SK-N-MC (cell line): ENCODE measurements at places on chromosomes 4 and X.

DNA sequence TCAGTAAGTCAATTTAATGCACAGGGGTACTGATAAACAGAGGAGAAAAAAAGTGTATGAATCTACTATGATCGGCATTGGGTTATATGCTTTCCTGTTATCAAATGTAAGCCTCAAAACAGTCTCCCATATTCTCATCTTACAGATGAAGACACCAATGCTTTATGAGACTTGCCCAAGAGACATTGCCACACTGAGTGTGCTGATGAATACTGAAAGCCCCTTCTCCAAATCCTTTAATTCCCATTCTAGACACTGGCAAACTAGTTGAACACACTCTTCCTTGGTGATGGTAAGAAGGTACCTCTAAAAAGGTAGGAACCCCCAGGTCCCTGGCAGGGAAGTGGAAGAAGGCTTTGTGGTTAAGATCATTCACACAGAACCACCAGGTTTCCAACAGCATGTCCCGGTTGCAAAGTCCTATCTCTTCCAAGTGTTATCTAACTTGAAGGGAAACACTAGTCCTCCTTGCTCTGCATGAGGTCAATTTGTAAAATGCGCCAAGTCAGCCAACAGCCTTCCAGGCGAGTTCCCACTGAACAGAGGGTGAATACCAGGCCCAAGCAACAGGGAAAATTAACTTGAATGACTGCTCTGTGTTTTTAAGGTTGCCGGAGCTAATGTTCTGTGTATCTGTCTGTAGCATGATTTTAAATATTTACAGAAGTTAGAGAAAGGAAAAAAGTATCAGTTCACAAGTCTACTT lies 5.1 kb downstream of the SETD7 start:
- DNase-seq: no peak

DNA sequence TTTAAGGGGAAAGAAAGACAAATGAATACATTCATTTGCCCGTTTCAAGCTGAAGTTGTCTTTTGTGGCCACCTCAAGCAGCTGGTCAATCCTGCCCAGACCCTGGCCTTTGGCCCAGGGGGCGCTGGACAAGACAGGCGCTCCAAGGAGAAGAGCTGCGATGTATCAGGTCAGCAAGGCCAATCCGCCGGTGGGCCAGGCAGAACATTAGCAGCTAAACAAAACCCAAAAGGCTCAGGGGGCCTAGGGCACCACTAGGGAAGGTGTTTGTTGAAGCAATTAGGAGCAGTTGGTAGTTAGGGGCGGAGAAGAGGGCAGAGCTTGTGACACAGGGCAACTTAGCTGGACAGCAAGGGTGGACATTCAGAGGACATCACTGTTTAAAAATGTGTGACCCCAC lies 60.8 kb upstream of the TMEM33 start:
- DNase-seq: no peak

- DNase-seq: no peak
Observed at GRCh38 chr4:65089666-65090065, 580.6 kb downstream of the EPHA5 start.

- DNase-seq: no peak
Observed at GRCh38 chrX:15903186-15903681, 48.6 kb upstream of the AP1S2 start.

- DNase-seq: no peak
Observed at GRCh38 chrX:30712214-30712613, 59.0 kb downstream of the GK start.

- DNase-seq: no peak
Observed at GRCh38 chrX:150184491-150184890, 178.6 kb upstream of the MAMLD1 start.

DNA sequence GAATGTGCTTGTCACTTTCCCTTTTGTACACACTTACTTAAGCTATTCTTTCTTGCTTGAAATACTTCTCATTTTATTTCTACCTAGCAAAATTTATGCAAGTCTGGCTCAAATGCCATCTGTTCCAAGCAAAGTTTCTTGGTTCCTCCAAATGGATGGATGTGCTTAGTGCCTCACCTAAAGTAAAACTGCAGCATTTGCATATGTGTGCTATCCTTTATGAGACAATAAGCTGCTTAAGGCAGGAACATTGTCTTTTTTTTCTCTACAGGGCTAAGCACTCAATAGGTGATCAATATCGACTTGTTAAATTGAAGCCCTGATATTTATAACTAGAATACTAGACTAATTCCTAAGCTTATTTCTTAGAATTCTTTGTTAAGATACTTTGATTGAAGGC lies 136.8 kb downstream of the CYLC1 start:
- DNase-seq: no peak

- no peak for DNase-seq
Observed at GRCh38 chr4:45425135-45425534, 698.7 kb downstream of the GABRG1 start.

DNA sequence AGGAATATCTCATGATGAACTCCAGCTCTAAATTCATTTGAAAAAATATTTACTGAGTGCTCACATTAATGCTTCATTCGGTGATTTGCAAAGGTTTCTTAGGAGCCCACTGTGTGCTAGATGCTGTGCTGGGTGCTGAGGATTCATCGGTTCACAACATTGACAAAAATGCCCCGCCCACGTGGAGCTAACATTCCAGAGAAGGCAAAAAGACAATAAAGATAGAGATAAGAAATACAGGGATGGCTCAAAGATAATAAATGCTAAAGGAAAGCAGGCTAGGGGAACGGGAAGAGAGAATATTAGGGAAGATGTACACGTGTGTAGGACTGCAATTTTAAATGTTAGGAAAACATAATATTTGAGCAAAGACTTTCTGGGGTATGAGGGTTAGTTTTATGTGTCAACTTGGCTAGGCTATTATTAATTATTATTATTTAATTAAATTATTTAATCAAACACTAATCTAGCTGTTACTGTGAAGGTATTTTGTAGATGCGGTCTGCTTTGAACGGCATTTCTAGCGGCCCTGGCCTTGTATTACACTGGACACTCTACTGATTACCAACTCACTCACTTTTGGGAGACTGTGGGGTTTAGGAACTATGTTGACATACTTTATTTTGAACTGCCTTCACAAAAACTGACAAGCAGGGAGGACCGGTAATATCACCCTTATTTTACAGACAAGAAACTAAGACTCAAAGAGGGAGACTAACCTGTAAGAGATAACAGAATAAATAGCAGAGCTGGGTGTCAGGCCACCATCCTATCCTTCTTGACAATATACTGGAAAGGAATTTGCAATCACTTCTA lies 61.9 kb upstream of the IRF2 start:
- DNase-seq: no peak

DNA sequence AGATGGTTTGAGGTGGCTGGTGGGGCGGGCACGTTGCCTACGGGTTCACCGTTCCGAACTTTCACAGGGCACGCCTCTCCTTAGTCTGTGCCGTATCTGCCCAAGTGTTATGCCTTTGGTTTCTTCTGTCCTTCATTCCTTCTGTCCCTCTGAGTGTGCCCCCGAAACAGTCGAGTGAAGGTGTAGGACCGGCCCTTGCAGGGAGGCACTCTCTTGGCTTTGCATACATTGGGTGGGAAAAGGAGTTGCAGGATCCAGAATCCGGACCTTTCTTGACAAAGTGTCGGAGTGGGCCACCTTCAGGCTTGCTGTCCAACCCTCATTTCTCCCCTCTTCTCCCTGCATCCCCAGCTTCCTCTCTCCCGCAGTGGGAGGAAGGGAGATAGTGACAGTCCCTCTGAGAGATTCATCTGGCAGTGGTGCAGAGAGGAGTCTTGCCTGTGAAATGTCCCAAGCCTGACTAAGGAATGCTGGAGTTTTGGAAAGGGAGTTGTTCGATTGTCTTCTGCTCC lies 569 bp downstream of the ARFIP1 start:
- DNase-seq: no peak

DNA sequence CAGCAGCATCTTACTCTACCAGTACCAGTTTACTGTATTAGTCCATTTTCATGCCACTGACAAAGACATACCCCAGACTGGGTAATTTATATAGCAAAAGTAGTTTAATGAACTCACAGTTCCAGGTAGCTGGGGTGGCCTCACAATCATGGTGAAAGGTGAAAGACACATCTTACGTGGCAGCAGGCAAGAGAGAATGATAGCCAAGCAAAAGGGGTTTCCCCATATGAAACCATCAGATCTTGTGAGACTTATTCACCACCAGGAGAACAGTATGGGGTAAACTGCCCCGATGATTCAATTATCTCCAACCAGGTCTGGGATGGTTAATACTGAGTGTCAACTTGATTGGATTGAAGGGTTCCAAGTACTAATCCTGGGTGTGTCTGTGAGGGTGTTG lies 69.3 kb downstream of the YIPF6 start:
- no peak for DNase-seq

DNA sequence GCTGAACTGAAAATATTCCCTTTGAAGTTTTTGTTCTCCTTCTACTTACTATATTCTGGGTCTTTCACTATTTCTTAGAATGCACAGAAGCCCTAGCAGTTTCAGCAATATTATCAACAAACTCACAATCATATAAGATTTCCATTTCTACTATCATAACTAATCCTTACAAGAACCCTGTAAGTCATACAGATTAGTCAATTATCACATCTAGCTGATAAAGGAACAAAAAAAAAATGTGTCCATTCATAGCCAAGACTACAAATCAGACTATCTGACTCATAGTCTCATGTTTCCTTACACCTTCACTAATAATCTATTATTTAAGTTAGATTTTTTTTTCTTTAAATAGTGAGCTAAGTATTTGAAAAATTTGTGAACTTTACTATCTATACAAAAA lies 72.5 kb downstream of the LRBA start:
- DNase-seq: no peak

GRCh38 chr4:78184584-78184983 lies 127.5 kb downstream of the FRAS1 start:
- no peak for DNase-seq

DNA sequence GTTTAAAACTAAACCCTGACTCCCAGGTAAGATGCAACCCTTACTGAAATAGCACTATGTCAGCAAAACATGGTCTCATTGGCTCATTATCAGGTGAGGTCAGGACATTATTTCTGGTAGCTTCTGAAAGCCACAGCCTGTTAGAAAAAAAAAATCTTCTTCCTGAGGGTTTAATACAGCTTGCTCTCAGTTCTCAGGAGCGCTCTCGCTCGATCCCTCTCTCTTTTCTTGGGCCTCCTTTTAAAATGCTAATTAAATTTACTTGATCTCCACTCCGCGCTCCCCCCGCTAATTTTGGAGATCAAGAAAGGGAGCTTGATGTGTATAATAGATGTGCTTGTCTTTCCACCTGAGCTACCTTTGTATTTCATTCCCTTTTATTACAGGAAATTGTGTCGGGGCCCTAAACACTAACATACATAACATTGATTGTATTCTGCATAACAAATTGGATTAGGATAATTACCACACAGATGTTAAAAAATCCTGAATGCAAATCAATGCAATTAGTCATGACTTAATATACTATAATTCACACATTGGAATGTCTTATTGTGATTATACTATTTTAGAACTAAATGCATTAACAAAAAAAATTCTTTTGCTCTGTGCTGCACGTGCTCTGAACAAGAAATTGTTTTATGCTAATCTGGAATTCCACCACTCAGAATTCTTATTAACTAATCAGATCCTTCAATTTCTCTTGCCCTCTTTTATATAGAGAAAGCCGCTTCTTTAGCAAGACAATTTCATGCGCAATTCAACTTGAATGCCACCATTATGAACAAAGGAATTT lies 101.6 kb upstream of the TEX13D start:
- DNase-seq: no peak

- DNase-seq: no peak
Observed at GRCh38 chr4:143230683-143231082, 46.0 kb downstream of the USP38 start.

GRCh38 chrX:40096395-40097091 lies 1.2 kb downstream of the BCOR start:
- DNase-seq: no peak

DNA sequence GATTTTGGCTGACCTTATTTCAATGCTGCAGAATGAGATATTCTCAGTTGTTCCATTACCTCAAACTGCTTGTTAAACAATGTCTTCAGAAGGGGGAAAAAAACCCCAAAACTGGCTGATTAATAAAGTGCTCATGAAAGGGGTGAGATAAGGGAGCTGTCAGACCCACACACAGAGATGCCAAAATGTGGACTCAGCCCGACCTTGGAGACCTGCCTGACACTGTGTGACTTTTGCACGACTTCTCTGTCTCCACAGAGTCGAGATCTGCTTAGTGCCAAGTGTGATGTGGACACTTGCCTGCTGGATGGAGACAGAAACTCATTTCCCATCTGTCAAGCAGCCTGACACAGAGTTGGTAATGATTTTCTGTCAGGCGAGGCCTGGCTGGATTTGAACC lies 31.5 kb downstream of the REELD1 start:
- DNase-seq: no peak

DNA sequence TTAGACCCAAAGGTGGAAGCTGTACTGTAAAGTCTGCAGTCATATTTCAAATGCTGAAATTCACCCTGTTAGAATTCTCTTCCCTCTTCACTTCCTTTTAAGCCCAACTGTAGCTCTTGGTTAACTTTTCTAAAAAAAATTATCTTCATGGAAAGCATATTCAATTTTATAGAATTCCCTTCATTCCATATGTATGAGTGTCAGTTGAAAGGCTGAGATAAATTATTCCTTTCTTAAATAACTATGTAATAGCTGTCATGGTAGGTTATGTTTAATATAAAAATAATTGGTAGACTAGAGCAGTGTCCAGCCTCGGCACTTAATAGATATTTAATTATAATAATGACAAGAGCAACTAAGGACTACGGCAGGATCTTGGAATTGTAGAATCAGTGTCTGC lies 16.8 kb upstream of the ARSH start:
- no peak for DNase-seq
